Cardiac septum (tissue), 1 donor: ENCODE measurements at places on chromosomes 4 and X. TPM values are rescaled to one million over a fixed set of nuclear protein-coding genes. Genes with fewer than 3 reads are reported as not detected.

GRCh38 chr4:129346734-129347133 is 250.8 kb downstream of the C4orf33 start:
- DNase-seq = no peak

Gene AMTN
- total RNA-seq = not detected

- DNase-seq = no peak
Observed at GRCh38 chr4:177204126-177204525, 105.5 kb upstream of the NEIL3 start.

Gene LGI2
- 5.0 TPM for total RNA-seq
